Activated B cell treated with CpG ODN at 0.5 μM for 24 hours (primary cell): ENCODE measurements at places on chromosomes 16 and 17.

DNA sequence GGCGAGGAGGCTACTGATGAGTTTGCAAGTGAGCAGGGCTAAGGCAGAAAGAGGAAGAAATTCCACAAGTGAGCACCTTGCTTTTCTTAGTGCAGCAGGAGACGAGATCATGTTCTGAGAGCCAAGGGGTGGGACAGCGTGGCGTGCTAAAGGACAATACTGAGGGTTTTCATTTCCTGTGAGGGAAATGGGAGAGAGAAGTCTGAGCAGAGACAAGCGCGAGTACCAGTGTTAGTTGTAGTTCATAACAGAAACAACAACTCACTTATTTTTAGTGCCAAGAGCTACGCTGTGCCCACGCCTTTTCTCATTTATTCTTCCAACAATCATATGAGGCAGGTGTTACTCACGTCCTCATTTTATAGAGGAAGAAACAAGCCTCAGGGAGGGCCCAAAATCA lies 2.3 kb downstream of the SPACA3 start:
- DNase-seq, result no peak

DNA sequence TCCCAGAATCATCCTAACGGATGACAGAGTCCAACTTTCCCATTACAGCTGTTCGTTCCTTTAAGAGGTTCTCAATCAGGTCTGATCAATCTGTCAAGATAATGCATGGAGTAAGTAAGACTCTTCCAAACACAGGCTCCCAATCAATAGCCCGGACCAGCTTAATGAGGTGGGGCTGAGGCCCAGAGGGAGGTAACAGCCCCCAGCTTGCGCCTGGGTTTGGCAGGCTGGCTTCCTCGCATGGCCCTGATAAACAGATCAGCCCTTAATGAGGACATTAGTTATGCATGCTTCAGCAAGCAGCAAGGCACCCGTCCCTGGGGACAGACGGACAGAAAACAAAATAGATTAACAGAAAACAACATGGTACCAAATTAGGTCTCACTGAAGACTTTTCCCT lies 145.7 kb downstream of the ZFHX3 start:
- DNase-seq, result no peak

- DNase-seq, result no peak
Observed at GRCh38 chr17:18004884-18005305, 32.2 kb downstream of the DRC3 start.

DNA sequence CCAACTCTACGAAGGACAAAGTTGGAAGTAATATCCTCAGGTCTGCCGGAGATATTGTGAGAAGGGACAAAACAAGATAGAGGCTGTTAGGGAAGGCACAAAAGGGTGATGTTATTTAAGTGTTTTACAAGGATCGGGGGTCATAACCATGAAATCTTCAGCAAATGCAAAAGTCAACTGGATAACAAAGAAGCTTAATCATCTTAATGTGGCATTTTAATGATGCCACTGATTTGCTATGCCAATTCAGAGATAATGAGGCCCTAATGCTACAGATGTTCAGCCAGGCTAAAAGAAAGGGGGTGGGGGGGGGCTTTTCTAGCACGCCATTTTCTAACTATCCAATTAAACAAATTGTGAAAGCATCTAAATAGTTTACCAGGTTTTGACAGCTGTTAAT lies 63.1 kb downstream of the IKZF3 start:
- DNase-seq, result no peak

DNA sequence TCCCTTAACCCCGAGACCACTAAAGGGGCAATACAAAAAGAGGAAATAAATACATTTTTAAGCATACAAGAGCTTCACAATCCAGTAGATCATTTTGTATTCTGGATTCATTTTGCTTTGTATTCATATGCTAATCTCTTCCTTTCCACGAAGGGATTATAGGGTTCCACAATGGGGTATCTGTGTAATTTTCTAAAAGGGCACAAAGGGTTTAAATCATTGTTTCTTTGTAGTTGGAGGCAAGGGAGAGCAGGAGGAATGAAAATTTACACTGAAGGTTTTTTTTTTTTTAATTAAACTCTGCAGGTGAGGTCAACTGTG lies 592 bp upstream of the NUFIP2 start:
- no peak for DNase-seq

- DNase-seq, result no peak
Observed at GRCh38 chr17:43676471-43676870, 14.7 kb upstream of the MEOX1 start.

GRCh38 chr17:7634384-7634783 lies 4.4 kb downstream of the SHBG start:
- DNase-seq, result no peak

DNA sequence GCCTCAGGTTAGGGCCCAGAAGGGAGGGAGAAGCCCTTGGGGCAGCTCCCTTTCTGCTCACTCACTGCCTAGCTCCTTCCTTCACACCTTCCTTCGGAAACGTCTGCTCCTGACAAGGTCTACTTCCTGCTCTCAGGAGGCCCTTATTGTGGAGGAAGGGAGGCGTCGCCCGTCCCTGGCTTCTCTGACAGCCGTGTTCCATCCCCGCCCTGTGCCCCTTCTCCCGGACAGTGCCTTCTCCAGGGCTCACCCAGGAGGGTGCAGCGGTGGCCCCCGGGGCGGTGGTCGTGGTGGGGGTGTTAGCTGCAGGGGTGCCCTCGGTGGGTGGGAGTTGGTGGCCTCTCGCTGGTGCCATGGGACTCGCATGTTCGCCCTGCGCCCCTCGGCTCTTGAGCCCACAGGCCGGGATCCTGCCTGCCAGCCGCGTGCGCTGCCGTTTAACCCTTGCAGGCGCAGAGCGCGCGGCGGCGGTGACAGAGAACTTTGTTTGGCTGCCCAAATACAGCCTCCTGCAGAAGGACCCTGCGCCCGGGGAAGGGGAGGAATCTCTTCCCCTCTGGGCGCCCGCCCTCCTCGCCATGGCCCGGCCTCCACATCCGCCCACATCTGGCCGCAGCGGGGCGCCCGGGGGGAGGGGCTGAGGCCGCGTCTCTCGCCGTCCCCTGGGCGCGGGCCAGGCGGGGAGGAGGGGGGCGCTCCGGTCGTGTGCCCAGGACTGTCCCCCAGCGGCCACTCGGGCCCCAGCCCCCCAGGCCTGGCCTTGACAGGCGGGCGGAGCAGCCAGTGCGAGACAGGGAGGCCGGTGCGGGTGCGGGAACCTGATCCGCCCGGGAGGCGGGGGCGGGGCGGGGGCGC lies 231.9 kb downstream of the SEC14L1 start:
- DNase-seq, result peak; percentile 67

GRCh38 chr17:28335959-28336871 lies 654 bp downstream of the TNFAIP1 start:
- no peak for DNase-seq

DNA sequence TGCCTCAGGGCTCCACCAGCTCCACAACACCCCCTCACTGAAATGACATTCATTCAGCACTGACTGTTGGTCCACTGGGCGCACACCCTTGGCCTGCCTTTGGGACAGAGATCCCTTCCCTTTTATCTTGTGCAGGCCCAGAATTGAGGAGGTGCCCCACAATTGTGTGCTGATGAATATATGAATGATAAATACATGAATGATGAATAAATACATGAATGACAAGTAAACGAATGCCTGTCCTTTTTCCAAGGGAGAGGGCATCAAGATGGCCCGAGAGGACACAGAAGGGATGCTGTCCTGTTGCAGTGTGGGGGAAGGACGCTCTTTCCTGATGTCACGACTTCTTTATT lies 5.7 kb downstream of the CCR7 start:
- DNase-seq, result peak; percentile 12
